ENCODE measurements at places on chromosomes 3 and 15.
A peak's percentile ranks its signal among the peaks of the same experiment; 100 is the strongest.

- no peak for DNase-seq
Observed at GRCh38 chr3:140546649-140547048, 131.2 kb upstream of the TRIM42 start.

DNA sequence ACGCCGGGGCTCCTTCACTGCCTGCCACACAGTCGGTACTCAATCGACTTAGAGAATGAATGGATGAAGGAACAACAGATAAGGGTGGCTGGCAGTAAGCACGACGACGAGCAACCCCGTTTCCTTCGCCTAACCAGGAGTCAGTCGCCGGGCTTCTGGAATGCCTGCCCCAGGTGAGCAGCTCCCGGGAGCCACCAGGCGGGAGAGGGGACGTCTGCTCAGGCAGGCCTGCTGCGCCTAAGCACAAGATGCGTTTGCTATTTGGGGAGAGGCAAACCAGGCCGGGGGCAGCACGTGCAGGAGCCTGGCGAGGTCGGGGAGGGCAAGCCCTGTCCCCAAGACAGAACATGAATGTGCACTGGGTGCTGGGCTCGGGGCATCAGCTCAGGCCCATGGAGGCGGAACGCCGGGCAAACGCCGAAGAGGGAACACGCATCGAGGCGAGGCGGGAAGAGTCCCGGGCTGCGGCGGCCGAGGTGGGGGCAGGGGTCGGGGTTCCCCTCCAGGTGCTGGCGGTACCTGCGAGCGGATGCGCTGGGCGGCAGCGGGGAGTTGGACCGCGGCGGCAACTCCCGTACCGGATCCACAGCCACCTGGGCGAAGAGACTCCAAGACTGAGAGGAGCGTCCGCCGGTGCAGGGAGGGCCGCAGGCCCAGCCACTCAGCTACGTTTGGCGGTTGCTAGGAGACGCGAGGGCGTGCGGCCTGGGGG is at the start of gene CFAP92:
TSS of gene CFAP92 (minus strand) at position 616 of the 712 bp plus-strand sequence. CDS start 772 bp downstream, outside the sequence.
- peak; percentile 87 for DNase-seq

GRCh38 chr15:63699101-63699785 is 102.1 kb downstream of the FBXL22 start:
- DNase-seq = no peak

- no peak for DNase-seq
Observed at GRCh38 chr3:166435469-166436057, 598.3 kb upstream of the BCHE start.

GRCh38 chr3:10775259-10775658 is 40.8 kb upstream of the SLC6A11 start:
- no peak for DNase-seq

- no peak for DNase-seq
Observed at GRCh38 chr3:111068574-111068973, 3.0 kb upstream of the NECTIN3 start.

- DNase-seq = no peak
Observed at GRCh38 chr3:5126586-5126985, 4.5 kb downstream of the ARL8B start.

- no peak for DNase-seq
Observed at GRCh38 chr15:34025252-34025651, 13.8 kb downstream of the AVEN start.

- no peak for DNase-seq
Observed at GRCh38 chr3:106176734-106177133, 307.9 kb upstream of the CBLB start.

DNA sequence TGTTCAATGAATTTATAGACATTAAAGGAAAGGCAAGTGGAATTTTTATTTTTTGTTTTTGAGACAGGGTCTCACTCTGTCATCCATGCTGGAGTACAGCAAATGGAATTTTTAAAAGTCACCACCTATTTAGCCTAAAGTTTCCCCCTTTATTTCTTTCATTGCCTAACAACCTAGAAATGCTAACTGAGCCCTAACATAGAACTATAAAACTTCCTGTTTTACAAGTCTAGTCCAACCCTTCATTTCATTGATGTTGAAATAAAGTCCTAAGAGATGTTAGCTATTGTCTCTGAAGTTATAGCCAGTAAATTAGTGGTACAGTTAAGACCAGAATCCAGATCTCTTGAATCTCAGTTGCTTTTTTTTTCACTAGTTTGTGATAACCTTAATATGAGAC is 39.0 kb downstream of the MAPK6 start:
- no peak for DNase-seq

- DNase-seq = no peak
Observed at GRCh38 chr3:133296981-133297380, 102.9 kb upstream of the BFSP2 start.

GRCh38 chr3:114714237-114714636 is 420.4 kb downstream of the TIGIT start:
- no peak for DNase-seq

- no peak for DNase-seq
Observed at GRCh38 chr3:67017211-67017610, 19.1 kb downstream of the KBTBD8 start.

DNA sequence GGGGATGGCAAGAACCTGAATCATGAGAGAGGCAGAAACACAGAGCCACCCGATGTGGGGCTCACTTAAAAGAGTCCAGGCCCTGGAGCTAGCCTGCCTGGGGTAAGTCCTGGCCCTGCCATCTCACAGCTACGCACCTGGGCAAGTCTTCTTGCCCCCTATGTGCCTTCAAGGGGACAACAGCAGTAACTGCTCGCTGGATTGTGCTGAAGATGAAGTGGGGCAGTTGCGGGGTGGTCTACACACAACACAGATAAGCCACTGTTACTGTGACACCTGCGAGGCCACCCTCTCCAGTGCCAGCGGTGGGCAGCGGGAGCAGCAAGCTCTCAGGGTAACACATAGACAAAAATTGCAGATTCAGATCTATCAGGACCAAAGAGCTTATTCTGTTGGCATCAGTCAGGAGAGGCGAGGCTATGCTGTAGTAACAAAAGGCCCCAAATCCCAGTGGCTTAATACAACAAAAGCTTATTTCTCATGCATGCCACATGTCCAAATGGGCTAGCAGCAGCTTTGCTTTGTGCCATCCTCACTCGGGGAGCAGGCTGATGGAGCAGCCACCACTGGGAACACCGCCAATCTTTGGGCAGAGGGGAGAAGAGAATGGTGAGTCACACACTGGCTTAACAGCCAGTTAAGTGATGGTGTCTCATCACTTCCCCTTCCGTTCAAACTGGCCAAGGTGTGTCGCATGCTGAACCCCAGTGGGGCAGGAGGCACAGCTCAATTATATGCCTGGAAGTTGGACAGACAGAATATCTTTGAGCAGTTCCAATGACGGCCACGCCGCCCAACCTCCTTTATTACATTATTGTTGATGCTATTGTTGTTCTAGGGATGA is 78.3 kb downstream of the WNT7A start:
- DNase-seq = no peak

- no peak for DNase-seq
Observed at GRCh38 chr3:129038121-129038855, 22.3 kb upstream of the GP9 start.

GRCh38 chr3:40172560-40172959 is 136.9 kb upstream of the EIF1B start:
- DNase-seq = no peak

GRCh38 chr15:78418686-78419085 is 19.3 kb upstream of the IREB2 start:
- DNase-seq = no peak

DNA sequence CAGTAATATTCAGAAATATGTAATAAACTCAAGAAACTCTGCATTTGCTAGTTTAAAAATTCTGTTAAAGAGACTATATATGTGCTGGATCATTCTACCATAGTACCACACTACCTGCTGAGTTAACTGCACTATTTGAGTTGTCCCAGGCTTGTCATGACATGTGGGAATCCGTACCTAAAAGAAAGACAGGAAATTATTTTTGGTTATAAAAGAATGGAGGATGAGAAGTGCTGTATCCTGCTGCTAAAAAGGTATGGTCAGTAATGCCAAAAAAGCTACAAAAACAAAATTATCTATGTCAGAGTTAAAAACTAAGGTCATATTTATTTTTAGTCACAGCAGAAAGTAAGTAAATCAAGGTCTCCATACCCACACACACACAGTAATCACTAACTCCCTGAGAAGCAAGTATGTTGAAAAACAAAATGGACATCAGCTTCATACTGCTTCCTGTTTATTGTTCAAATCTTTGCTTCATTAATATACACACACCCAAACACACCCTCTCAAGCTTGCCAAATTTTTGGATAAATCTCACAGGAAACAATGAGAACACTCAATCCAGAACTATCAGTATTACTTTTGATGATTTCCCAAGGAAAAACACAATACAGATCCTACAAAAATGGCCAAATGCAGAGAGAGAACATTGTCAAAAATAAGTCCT is 33.7 kb downstream of the DENND6A start:
- DNase-seq = no peak

DNA sequence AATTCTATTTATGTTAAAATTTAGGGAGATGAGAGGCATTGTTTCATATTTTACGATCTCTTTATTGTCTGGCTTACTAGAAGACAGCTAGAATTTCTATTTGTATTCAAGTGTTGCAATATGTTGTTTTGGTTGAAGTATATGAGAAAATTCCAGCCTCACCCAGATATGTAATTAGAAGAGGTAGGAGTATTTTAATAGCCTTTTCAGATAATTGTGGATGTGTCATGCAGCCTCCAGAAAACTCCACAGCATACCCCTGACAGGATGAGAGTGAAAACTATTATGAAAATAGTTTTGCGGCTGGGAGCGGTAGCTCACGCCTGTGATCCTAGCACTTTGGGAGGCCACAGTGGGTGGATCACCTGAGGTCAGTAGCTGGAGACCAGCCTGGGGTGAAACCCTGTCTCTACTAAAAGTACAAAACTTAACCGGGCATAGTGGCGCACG is 21.5 kb upstream of the USP3 start:
- DNase-seq = no peak

DNA sequence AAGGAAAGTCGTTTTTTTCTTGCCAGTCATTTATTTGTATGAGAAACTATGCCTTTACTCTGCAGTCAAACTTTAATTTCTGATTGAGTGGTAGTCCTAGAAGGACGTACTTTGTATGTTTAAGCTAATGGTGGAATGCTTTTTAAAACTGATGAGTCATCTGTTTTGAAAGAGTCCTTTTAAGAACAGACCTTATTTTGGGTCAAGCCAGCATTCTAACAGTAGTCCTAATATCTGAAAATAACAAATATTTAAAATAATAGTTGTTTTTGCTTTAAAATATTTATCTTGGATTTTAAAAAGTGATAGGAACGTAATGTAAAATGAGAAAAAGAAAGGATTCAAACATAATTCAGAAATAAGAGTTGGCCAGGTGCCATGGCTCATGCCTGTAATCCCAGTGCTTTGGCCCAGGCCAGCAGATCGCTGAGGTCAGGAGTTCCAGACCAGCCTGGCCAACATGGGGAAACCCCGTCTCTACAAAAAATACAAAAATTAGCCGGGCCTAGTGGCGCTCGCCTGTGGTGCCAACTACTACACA is 1.3 kb upstream of the LRRC58 start:
- DNase-seq = no peak

- DNase-seq = peak; percentile 48
Observed at GRCh38 chr3:51539291-51539941, 897 bp downstream of the RAD54L2 start.
